Fibroblast of pulmonary artery (primary cell): ENCODE measurements at places on chromosomes 1 and 21.

GRCh38 chr1:41806472-41807155, 112.1 kb downstream of the HIVEP3 start:
- DNase-seq: no peak

DNA sequence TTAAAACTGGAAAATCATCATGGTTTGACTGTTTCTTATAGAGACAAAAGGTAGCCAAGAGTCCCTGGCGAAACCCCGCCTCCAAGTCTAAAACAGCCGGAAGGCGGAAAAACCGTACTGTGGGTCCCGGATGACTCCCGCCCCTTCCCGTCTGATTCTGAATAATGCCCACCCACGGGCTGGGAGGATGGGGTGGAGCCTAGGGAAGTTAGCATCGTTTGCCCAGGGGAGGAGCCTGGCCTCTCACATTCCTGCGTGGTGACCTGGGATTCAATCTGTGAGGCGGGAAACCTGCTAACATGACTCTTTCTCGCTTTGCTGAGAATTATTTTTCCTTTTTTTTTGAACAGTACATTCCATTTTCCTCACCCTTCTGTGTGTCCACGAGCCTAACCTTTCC, 124.9 kb downstream of the KCNK1 start:
- no peak for DNase-seq

GRCh38 chr1:159483501-159483900, 44.0 kb downstream of the OR10J1 start:
- peak; percentile 10 for DNase-seq

DNA sequence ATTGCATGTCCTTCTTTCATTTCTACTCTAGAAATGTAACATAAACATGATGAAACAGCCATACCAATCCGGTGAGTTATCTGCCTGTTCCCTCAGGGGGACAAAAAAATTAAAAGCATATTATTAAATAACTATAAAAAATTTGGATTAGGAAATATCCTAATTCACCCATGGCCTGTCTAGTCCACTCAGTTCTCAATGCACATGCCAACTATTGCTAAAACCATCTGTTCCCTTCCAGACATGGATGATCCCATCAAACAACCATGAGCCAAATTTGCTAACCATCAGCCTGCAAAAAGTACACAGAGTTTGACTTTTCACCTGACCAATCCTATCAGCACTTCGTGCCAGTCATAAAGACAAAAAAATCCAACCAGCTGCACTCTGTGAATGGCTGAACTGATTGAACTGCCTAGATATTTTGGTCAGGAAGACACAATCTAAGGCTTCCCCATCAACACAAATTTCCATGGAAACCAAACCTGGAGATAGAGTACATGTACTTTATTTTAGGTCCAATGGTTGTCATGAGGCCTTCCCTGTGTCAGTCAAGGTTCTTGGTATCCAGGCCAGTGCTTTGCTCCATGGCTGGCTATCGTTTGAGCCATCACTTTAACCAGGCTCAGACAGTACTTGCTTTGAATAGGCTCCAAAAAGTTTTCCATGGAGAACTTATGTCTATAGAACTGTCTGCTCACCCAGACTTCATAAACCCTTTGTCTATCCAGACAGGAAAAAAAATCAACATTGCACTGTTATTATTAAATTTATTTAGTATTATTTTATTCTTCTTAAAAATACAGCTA, 570.8 kb downstream of the LTN1 start:
- peak; percentile 75 for DNase-seq

GRCh38 chr1:244139655-244140054, 88.6 kb downstream of the ZBTB18 start:
- no peak for DNase-seq

- no peak for DNase-seq
These were observed 22.4 kb upstream of the MAGOH start for GRCh38 chr1:53260631-53261247.

DNA sequence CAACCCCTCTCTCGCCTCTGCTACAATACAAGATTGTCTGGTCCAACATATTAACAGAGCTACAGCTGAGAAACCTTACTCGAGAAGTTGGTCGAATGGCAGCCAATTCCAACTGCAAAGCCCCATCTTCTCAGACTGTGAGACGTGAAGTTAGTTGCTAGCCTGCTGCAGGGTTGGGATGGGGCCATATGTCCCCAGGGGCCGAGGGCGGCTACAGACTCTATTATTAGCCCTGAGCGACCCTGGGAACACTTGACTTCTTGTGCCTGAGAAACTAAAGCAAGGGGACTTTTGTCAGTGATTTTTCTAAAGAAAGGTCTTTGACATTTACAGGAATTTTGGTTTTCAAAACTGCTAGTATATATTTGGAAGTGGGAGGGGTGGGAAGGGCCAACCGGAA, 13.7 kb downstream of the NCF2 start:
- no peak for DNase-seq

DNA sequence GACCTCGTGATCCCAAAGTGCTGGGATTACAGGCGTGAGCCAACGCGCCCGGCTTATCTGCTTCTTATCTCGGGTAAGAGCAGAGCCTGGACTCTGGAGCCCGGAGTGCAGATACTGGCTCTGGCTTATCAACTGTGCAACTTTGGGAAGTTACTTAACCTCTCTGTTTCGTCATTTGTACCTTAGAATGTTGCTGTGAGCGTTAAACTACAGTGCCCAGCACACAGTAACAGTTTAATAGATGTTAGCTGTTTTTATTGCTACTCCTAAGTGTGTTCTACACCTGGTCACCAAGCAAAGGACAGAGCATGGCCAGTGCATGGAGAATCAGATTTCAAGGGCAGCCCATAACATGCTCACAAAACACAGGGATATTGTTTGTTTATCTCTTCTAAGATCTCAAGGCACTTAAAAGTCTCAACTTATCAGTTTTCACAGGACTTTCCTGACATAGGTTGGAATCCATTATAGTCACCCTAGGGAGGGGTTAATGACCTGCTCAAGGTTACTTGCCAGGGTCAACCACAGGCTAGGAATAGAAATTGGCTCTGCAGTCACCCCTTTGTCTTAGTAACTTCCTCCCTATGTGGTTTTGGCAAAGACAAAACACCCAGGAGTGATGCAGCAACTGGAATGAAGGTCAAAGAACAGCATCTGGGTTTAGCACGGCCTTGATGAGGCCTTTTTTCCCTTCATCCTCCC, 22.5 kb upstream of the SRP9 start:
- DNase-seq: peak; percentile 93

GRCh38 chr1:244273845-244274619, 177.7 kb downstream of the ADSS2 start:
- peak; percentile 98 for DNase-seq

DNA sequence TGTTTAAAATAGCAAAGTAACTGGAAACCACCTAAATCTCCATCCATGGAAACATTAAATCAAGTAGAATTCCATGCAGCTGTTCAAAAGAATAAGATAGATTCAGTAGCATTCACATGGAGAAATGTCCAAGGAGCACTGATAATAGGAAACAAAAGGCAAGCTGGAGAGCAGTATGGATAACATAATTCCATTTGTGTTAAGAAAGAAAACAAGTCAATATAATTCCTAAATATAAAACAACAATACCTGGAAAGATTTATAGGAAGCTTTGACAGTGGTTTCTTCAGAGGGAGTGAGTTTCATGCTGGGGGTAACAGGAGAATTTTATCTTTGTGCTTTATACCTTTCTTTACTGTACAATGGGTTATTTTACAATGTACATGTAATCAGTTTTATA, 36.6 kb upstream of the EPS8L3 start:
- no peak for DNase-seq

GRCh38 chr1:18066576-18066975, 41.0 kb upstream of the IGSF21 start:
- no peak for DNase-seq

GRCh38 chr1:6447818-6448748, 17.9 kb downstream of the TNFRSF25 start:
- no peak for DNase-seq

DNA sequence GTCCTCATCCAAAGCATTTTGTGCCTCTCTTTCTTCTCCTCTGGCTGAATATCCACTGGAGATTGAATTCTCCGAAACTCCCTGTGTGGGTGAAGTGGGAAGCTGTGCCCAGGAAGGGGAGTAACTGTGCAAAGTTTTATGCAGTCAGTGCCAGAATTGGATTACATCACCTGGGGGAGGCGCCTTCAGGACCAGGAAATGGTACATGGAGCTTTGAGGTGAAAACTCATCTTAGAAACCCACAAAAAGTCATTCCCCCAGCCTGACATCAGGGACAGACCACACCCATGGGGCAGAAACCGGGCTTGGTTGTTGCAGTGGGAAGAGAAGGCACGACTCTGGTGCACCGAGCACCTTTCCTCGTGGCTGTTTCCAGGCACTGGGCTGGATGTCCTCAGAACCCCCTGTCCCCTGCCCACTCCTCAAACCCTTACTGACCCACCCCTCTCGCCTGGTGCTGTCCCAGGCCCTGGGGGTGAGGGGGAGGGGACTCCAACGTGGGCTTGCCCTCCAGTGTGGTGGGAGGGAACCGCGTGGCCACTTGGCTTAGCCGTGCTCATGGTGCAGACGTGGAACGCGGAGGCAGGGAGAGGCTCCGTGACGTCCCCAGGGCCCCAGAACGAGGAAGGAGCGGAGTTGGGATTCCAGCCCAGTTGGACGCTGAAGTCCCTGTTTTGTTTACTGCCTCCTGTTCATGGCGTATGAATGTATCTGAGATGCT, 15.7 kb downstream of the TFF3 start:
- peak; percentile 33 for DNase-seq

GRCh38 chr1:67843746-67844145, 10.5 kb upstream of the GNG12 start:
- no peak for DNase-seq

DNA sequence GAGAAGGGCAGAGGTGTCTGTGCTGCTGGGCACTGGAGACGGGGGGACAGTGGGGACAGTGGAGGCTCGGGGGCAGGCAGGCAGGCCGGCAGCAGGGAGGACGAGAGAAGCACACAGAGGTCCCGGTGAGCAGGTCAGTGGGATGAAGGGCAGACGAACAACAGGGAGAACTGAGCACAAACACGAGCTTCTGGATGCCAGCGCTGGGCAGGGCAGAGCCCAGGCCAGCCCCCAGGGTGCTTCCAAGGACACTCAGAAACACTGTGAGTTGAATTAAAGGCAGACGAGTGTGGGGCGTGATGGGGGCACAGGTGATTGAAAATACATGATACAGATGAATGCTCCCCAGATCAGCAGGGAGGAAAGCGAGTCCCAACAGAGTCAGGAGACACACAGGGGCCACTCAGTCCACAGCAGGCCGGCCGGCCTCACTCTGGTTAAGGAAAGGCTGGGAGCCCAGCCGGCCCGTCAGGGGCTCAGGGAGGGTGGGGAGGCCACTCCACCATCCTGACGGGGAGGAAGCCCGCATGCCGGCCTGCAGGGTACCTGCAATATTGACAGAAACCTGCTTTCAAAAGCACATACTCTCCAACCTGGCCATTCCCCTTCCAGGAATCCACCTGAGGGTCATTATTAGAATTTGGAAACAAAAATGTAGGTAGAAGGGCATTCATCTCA, 14.1 kb downstream of the SLC19A1 start:
- no peak for DNase-seq
